H9 (cell line): ENCODE measurements at places on chromosomes 16 and 17.

DNA sequence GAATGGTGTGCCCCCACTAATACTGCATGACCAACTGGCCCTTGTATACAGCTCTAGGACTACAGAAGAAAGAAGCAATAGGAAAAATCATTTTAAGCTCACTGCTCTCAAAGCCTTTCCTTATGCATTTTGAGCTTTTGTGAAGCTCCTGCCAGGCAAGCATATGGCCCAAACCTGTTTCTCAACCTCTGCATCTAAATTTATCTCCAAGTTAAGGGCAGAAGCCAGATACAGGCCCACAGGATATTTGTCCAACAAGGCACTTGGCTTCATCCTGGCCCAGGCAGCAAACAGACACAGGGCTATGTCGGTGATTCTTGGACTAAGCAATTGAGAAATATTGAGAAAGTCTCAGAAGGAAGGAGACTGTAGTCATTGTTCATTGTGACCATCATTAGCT is 43.9 kb downstream of the CCT6B start:
- no peak for DNase-seq

DNA sequence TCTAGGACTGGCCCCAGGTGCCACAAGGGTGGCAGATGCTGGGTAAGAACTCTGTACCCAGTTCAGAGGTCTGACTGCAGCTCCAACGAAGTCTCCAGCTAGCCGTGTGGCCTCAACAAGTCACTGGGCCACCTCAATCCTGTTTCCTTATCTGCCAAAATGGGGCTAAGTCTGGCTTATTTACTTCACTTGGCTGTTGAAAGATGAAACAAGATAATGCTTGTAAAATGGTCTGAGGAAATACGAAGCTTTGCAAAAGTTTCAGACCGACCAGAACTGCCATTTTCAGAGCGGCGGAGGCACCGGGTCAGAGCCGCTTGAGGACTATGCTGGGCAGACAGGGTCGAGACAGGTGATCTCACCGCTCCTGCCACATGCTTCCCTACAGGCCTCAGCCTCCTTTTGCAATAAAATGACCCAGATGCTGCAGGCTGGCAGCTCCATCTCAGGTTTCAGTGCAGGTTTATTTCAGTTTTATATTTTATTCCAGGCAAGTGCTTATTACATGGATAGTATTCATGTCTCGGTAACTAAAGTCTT is 17.2 kb downstream of the MNT start:
- no peak for DNase-seq

DNA sequence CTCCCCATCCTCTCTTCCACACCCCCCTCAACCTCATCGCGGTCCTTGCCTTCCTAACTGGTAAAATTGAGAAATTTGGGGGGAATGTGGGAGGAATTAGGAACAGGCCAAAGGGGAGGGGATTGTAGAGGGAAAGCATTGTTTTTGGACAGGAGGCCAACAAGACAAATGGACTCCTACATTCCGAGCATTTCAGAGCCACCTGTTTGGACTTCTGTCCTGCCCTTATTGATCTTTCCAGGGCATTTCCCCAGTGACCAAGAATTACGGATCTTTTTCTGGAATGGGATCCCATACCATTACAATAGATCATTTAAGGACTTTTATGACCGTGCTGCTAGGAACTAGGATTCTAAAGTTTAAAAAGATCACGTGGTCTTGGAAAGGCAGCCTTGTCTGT is 221.3 kb upstream of the ASIC2 start:
- no peak for DNase-seq

- DNase-seq: no peak
These were observed 142.6 kb downstream of the STX8 start for GRCh38 chr17:9432934-9433421.

DNA sequence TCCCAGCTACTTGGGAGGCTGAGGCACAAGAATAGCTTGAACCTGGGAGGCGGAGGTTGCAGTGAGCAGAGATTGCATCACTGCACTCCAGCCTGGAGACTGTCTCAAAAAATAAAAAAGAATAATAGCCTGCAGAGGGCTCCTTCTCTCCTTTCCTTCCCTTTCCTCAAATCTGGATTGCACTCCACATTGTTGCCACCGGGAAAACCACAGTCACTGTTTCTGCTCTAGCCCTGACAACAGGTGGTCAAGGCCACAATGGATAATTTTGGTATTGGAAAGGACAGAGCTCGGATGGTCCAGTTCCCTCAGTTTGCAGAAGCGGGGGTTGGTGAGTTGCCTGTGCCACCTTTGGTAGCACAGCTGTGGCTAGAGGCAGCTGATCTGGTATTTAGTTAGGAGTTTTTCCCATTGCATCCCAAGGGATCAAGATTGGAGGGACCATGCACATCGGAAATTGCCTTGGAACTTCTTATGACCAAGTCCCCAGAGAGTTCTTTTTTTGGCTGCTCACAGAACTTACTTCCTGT is 44.7 kb upstream of the PRSS54 start:
- peak; percentile 67 for DNase-seq

- peak; percentile 20 for DNase-seq
These were observed 43.4 kb downstream of the MEAK7 start for GRCh38 chr16:84461029-84461412.

DNA sequence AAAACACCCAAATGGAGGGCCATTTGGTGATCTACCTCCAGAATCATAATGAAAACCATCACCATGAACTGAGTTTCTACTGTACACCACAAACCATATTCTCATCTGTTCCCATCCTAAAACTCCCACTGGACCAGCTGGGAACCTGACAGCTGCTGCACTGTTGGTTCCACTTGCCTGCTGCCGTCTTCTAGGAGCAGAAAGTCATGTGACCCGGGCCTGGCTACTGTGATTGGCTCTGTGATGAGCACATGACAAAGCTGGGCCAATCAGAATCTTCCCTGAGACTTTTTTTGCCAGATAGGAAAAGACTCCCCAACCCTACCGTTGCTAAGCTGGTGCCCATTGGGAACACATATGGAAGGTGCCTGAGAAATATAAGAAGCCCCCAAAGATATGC is 264.2 kb downstream of the MRTFB start:
- no peak for DNase-seq

DNA sequence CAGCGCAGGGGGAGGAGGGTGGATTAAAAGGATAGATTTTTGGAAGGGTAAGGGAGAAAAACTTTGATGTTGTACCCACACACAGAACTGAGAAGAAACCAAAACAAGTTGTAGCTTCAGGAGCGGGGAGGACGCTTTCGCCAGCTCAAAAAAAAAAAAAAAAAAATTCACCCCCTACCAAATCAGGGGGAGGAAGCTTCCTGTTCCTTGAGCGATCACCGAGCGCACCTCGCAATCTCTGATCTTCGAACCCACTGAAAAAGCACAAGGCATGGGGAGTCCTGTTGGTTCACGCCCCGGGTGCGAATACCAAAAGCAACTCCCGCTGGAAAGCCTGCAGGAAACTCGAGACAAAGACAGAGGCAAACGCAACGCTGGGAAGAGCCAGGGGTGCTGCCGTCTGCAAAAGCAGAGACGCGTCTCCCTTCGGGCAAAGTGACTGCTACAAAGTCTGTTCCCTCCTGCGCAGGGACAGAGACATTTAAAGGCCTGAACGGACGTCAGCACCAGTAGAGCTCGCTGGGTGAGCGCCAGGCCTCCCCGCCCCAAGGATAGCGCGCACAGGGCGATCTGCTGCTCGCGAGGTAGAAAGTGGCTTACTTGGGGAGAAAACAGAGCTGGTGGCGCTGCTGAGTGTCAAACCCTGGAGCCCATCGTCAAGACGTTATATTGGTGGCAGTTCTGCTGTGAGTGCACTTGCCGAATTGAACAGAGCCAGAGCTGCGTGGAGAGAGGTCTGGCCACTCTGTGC is 190.4 kb downstream of the USP22 start:
- DNase-seq: peak; percentile 85

- DNase-seq: no peak
These were observed 21.1 kb upstream of the ZNF629 start for GRCh38 chr16:30808146-30808545.

DNA sequence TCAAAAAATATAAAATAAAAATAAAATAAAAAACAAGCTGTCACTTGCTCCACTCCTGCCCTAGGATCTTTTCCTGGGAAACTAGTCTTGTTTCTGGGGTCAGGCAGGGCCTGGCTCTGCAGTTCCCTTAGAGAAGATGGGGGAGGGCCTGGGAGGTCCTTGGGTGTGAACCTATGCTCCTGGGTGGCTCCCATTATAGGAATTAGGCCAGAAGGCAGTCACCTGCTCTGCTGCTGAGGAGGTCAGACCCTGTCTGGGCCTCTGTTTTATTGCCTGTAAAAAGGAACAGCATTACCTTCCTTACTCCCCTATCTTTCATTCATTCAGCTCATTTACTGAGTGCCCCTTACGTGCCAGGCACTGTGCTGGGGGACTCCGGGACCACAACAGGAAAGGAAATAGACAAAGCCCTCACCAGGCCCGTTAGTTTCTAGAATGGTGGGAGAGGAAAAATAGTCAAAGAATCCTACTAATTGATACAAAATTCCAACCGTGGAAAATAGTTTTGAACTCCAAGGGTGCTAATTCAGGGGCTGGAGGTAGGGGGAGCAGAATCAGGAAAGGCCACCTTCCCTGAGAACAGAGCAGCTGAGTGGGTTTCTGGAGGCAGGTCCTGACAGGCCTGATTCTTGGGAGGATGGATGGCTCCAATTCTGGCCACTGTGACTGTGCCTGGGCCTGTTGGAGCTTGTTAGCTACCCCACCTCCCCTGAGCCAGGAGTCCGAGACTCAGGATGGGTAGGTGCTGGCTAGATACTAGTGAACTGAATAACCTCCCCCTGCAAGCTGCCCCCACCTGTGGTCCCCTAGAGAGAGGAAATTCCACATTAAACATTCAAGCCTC is 1.3 kb upstream of the SLC46A1 start:
- peak; percentile 89 for DNase-seq

DNA sequence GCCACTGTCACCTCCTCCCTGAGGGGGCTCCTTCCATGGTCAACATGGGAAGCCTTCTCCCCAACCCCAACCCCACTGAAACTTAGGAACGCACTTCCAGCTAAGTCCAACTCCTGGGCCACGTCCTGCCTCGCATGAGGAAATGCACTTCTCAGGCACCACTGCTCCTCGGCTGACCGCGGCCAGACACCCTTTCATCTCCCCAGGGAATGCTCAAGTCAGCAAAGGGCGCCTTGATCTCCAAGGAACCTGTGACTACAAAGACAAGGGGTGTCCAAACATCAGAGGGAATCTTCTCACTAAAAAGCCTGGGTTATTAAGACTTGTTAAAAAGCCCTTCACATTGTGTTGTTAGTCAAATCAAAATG is 124.9 kb upstream of the HSBP1 start:
- DNase-seq: no peak

GRCh38 chr16:81647527-81647926 is 131.6 kb upstream of the PLCG2 start:
- peak; percentile 55 for DNase-seq

GRCh38 chr17:4610162-4610561 is 25.8 kb downstream of the SMTNL2 start:
- DNase-seq: no peak

GRCh38 chr17:41535764-41536481 is 7.8 kb upstream of the KRT19 start:
- no peak for DNase-seq

DNA sequence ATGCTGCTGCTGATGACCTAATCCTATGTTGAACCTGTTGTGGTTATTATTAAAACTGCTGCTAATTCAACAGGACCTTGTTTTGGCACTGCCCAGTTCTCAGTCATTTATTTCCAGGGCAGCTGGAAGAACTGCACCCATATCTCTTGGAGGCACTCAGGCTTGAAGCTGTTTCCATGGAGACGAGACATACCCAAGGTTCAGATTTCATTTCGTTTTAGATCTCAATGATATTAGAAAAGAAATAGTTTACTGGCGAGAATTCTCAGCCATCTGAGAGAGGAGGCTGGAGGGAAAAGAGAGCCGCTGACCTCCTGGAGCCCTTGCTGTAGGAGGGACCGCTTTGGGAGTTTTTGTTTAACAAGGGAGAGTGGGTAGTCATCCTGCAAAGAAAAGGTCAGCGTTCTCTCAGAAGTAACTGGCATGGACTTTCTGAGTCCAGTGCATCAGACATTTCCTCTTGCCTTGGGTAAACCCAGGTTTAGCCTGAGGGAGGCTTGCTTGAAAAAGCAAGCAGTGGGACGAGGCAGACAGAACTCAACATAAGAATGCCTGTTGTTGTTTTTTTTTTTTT is 75.4 kb downstream of the YPEL2 start:
- no peak for DNase-seq

GRCh38 chr17:70006159-70006558 is 68.9 kb upstream of the KCNJ16 start:
- no peak for DNase-seq

DNA sequence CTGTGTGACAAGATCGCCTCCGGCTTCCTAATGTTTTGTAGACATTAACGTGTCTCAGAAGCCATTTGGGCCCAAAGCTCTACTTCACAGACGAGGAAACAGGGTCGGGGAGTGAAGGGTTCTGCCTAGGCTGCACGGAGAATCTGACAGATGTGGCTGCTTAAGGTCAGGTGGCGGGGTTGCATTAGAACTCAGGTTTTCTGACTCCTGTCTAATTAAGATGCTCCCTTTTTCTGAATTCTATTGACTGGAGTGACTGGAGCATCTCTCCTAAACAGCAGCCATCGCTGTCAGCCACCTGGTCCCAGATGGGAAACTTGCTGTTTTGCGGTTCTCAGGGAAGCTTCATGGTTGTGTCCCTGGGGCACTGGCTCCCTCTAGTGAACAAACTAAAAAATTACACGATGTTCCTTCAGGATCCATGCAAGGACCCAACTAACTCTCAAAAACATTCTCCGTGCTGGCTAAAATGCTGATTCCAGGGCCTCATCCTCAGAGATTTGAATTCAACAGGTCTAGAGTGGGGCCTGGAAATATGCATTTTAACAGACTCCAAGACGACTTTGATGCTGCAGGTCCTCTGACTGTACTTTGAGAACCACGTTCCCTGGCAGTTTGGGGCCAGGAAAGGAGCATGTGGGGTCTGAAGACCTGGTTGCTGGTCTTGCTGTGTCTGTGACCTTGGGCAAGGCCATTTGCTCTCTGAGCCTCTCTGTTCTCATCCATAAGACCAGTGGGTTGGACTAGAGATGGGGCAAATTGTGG is 117.4 kb downstream of the IRF8 start:
- peak; percentile 69 for DNase-seq

GRCh38 chr17:10802496-10803284 is 1.2 kb downstream of the TMEM238L start:
- no peak for DNase-seq

DNA sequence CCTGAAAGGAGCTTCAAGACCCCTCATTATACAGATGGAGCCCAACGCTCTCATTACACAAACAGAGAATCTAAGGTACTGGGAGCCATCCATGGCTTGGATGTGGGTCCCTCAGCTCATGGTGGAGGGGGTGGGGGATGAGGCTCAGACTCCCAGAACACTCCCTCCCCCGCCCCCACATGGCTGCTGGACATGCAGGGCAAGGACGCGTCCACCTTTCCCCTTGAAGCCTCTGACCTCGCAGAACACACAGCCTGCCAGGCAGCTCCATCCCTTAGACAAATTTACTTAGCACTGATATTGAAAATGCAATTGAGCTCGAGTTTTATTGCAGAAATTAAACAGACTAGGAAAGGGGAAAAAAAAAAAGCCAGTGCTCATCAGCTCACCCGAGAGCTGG is 203.9 kb downstream of the ZNF423 start:
- no peak for DNase-seq
